ENCODE measurements at places on chromosomes 2 and 18.

DNA sequence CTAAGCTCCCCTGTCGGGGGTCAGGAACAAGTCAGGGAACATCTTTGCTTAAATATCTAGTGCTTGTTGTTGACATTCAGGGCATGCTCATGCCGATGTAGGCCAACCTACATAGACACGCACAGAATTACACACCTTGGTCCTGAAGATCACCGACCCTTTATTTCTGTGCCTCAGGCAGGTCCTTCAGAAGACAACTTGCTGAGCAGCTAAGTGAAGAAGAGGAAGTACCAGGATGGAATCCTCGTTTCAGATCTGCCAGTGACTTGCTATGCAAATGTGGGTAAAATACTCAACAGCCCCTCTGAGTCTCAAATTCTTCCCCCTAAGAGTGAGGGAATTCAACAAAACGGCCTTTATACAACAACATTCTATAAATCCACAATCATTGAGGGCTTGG, 494.7 kb downstream of the BCL11A start:
- DNase-seq: no peak

DNA sequence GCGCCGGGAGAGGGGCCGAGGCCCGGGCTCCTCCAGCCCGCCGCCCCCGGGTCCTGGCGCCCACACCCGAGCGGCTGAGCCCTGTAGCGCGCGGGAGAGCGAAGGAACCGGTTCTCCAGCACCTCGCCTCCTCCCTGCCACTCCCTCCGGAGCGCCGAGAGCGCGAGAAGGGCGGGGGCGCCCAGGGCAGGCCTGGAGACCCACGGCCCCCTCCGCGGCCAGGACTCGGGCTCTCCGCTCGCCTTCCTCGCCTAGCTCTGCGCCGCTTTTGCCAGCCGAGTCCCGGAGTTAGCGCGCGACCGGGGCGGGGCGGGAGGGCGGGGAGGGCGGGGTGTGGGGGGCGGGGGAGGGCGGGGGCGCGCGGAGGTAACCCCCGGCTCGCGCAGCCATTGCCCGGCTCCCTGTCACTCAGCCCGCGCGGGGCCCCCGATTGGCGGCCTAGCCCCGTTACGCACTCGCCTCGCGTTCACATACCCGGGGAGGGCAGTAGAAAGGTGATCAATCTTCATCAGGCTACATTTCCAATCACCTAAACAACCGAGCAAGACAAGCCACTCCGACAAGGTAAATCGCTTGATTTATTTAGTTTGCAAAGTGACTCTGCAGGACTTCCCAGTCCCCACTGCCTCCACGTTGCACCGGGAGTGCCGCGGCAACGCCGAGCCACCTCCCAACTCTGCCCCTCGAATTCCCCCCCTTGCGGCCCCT, at the start of gene OTX1:
Gene OTX1, plus strand, starts transcription at position 497 of the 708 bp plus-strand sequence. CDS start 2,161 bp downstream, outside the sequence.
- no peak for DNase-seq

- no peak for DNase-seq
Observed at GRCh38 chr2:74099835-74100234, 47.9 kb downstream of the BOLA3 start.

- no peak for DNase-seq
Observed at GRCh38 chr2:100580367-100581276, 17.8 kb downstream of the PDCL3 start.

DNA sequence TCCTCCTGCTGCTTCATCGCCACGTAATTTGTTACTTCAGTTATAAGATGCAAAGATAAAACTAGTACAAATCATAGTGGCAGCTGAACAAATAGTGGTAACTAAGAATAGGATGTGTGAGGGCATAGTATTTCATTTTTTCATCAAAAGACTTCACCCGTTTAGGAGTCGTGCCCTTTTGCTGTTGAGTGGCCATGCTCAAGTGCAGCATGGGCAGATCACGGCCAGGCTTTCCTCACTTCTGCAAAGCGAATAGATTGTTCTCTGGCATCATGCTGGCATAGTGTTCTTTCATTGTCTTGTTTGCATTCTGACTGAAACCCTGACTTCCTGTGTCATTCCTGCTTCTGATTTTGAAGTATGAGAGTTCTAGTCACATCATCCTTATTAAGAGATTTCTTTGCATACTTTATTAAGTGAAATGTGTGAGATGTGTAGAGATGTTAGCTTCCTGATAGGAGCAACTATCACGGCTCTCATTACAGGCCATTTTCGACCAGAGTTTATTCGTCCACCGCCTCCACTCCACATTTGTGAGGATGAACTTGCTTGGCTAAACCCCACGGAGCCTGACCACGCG, 11.8 kb downstream of the CNOT11 start:
- no peak for DNase-seq

- DNase-seq: no peak
Observed at GRCh38 chr18:13006531-13007247, 15.5 kb downstream of the CEP192 start.

- no peak for DNase-seq
Observed at GRCh38 chr2:10297959-10298531, 4.7 kb upstream of the HPCAL1 start.

DNA sequence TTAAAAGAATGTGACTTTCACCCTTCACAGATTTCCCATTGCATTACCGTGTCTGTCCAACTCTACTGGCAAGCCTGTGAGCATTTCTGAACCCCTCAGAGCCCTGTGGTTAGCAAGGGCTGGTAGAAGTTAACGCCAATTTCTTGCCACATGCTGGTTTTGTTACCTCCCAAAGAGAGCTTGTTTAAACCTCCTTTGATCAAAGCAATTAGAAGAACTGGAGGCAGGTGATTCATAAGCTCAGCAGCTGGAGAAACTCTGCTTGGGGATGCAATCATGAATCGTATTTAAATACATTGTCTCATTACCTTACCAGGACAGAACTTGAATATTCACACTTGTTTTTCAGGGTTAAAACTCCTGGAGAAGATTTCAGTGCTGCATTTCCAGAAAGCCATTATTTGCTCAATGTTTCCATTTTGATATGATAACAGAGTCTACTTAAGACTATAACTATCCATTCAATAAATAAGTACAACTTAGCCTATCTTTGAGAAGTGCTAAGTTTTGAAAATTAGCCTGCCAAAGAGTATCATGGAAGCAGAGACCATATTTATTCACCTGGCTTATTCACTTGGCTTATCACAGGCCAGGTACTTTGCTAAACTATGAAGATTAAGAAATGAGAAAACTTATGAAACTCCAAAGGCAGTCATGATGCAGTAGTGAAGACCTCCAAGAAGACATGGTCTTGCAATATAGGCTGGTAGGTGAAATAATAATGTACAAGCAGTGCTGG, 292.8 kb downstream of the INSIG2 start:
- DNase-seq: no peak

DNA sequence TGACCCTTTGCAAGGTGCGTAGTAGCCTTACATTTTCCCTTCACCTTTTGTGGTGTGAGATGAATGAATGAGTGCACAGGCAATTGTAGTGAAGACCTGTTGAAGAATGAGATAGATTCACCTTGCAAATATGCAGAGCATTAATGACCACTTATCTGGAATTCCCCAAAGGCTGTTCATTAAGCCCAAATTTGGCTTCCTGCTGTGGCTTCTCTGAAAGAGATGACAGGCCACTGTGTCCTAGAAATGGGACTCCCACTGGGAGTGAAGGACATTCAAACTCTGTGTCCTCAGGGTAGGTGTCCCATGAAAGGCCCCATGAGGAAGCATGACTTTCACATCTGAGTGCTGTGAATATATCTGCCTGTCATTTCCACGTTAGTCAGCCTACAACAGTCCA, 1821.8 kb upstream of the PIK3C3 start:
- no peak for DNase-seq

- no peak for DNase-seq
Observed at GRCh38 chr18:40832362-40832761, 1122.7 kb upstream of the PIK3C3 start.

DNA sequence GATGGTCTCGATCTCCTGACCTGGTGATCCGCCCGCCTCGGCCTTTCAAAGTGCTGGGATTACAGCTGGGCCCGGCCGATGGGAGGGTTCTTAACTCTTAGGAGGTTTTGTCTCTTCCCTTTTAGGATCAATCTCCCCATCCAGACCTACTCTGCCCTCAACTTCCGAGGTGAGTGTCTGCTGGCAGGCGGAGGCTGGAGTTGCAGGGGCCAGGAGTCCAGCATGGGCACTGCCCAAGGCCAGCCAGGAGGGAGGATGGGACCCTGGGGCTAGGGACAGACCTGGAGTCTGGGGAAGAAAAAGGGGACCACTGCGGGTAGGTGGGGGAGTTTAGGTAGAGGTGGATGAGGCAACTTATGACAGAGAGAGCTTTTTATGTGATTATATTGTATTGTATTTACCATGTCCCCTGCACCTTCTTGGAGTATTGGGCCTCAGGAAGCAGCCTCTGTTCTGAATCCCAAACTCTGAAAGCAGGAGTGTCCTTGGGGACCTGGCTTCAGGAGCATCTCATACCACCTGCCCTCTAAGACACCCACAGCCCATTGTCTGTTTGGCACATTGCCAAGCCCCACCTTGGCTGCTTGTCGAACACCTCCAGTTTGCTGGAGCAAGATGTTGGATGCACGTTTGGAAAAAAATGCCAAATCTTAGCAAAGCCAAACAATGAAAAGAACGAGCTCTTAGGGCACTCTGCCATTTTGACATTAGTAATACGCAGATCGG, 5.6 kb downstream of the DES start:
- no peak for DNase-seq

DNA sequence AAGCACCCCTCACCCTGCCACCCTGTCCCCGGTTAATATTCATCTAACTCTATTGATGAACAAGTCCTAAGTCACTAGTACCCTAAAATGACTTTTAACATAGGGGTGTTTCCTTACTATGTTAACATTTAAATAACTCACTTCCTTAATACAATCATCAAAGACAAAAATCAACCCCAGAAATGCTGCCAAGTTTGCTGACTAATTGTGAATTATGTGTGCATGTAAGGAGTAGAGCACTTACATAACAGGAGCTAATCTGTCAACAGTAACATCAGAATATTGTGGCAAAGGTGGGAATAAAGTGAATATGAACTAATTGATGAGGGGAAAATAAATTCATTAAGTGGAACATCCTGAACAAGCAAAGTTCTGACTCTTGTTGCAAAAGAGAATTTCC, 81.4 kb upstream of the ERBB4 start:
- no peak for DNase-seq

DNA sequence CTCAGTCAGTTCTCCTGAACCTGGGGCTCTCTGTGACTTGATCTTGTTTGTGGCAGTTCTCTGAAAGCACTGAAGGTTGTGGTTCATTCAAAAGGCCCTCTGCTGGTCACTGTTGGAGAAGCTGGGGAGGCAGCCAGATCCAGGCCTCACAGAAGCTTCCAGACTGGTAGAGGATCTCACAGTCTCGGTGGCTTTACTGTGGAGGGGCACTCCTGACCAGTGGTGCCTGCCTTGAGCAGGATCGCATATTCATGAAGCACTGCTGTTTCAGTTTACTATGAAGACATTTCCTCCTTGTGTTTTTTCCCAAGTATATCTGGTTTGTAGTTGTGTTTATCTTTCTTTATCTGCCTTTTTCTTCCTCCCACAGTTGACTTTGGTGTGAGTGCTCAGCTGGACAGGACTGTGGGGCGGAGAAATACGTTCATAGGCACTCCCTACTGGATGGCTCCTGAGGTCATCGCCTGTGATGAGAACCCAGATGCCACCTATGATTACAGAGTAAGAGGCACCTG, 133.9 kb downstream of the MAP4K4 start:
- no peak for DNase-seq

DNA sequence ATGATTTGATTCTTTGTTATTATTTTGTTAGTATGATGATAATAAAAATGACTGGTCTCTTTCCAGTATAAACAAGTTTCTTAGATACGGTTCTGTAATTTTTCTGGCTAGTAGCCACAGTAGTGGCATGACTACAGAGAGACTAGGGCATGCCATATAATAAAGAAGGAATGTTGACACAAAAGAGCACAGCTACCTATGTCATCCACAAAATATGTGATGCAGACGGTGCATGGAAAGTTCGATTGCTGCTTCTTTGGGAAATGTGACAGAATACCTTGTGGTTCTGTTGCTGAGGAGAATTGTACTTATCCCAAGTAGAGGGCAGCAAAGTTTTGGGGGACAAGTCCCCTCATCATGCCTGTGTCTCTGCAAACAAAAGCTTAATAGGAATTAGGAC, 26.1 kb upstream of the SETBP1 start:
- no peak for DNase-seq

- DNase-seq: no peak
Observed at GRCh38 chr2:98935777-98936352, at the start of gene CRACDL. TSS of gene CRACDL (minus strand) at chr2:98936225. CDS start at chr2:98846800, 89,425 bp downstream.

GRCh38 chr2:239824046-239824694, 201.0 kb downstream of the NDUFA10 start:
- DNase-seq: no peak

- no peak for DNase-seq
Observed at GRCh38 chr2:112848833-112849232, 12.3 kb upstream of the IL1B start.

DNA sequence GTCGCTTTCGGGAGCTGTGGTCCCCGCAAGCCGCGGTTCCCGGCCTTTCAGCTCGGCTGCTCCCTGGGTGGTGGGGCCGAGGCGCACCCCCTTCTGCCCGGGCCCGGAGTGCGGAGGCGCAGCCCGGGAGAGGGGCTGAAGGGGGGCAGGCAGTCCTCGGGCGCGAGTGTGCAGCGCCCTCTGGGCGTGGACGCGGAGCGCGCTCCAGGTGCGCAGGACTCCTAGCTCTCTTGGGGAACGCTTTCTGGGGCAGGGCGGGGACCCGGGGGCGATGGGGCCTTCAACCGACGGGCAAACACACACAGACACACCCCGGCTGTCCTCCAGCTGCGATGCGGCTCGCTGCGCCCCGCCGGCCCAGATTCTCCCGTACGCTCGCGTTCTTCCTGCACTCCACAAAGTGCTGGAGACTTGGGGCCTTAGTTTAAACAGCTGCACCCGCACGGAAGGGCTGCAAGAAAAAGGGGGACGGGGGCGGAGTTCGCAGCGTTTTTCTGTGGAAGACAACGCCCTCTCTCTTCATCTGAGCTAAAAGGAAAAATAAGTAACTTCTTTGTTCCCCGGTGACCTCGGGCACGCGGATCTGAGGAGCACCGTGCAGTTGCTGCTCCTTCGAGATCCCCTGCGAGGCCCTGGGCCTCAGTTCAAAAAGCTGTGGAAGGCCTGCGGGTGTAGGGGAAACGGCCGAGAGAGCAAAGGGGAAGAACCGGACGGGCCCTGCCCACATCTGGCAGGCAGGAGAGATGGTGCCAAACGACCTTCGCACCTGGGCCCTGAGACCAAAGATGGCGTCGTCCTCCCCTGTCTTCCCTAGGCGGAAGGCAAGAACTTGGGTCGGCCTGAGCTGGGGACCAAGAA, 593 bp upstream of the SDC1 start:
- no peak for DNase-seq

DNA sequence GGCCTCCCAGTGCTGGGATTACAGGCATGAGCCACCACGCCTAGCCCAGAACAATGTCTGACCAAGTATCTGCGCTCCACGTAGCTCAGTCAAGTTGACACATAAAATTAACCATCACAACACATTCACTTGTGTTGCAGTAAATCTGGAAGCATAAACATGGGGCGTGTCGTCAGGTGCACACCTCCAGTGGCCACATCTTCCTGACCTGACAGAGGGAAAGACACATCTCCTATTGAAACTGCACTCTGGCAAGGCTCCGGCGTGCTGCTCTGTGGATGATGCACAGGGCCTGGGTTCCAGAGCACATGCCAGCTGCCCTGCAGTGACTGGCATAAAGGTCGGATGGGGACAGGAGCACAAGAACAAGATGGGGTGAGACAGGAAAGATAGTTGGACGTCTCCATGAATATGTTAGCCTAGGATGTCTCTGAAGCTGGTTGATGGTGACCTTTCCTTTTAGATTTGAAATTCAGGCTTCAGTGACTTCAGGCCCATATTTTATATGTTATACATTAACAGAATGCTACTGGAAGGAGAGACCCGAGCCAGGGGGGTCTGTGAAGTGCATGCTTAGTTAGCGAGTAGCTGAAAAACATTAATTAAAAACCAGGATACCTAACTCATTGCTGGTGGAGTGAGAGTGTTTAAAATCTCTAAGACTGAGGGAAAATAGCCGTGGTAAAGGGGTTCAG, 10.9 kb downstream of the IMPA2 start:
- DNase-seq: no peak
